M059J (cell line): ENCODE measurements at places on chromosomes 11 and 22. TPM values are rescaled to one million over a fixed set of nuclear protein-coding genes. Genes with fewer than 3 reads are reported as not detected.

DNA sequence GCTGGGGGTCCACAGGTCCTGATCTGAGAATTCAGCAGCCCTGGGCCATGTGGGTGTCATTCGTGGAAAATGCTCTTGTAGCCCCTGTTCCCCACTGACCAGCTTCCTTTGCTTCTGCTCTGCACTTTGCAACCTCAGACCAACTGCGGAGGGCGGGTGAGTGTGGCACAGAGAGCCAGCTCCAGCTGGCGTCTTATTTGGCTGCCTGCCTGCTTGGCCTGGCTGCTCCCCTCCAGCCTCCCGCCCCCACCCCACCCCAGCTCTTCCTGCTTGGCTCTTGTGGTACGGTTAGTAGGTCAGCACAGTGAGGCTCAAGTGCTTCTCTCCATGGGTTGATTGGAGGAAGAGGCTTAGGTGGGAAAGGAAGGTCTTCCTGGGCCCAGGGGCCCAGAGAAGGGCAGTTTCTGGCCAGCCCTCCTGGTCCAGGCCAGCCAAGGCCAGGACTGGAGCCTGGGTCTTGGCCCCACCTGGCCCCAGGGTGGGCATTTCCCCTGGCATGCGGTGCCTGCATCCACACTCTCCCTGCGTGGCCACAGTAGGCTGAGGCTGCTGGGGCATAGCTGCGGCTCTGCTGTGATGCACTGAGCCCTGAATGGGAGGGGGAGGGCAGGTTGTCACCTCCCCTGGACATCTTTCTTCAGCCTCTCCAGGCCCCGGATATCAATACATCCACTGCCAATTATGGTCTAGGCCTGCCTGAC is 26.5 kb downstream of the MYO7A start:
- DNase-seq: no peak

GRCh38 chr11:13031349-13031748 is 22.2 kb downstream of the RASSF10 start:
- DNase-seq: no peak

INS gene
- total RNA-seq: not detected in 2 replicates

DNA sequence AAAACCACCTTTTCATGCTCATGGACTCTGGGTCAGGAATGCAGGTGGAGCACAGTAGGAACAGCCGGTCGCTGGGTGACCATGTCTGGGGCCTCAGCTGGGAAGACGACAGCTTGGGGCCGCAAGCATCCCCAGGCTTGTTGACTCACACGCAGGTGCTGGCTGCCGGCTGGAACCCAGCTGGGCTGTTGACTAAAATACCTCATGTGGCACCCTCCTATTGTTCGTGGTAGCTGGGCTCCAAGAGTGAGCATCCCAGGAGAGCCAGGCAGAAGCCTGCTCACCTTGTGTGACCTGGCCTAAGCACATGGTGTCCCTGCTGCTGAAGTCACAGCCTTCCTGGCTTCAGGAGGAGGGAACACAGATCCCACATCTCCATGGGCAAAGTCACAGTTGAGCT is 9.4 kb downstream of the DPP3 start:
- no peak for DNase-seq

GRCh38 chr22:49662681-49663080 is 165.0 kb downstream of the BRD1 start:
- no peak for DNase-seq

DNA sequence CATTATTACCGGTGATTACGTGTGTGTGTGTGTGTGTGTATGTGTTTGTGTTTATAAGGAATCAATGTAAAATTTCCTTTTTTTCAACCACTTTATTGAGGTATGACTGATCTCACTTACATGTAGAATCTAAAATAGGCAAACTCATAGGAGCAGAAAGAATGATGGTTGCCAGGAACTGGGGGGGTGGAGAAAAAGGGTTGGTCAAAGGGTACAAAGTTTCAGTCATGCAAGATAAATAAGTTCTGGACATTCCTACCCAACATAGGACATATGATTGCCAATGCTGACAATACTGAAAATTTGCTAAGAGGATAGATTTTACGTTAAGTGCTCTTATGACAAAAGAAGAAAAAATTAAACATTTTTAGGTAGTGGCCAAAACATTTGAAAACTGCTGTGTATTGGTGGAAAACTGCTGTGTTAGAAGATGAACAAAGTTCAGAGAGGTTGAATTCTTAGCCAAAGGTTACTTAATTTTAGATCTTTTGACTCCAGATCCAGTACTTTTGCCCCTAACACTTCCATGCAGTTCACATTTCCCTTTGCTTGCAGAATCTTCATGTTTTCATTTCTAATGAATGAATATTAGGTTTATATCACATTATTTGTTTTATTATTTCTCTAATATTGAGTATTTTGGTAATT is 49.5 kb downstream of the NNMT start:
- DNase-seq: no peak

APOL5 gene
- not detected in 2 replicates for total RNA-seq

DNA sequence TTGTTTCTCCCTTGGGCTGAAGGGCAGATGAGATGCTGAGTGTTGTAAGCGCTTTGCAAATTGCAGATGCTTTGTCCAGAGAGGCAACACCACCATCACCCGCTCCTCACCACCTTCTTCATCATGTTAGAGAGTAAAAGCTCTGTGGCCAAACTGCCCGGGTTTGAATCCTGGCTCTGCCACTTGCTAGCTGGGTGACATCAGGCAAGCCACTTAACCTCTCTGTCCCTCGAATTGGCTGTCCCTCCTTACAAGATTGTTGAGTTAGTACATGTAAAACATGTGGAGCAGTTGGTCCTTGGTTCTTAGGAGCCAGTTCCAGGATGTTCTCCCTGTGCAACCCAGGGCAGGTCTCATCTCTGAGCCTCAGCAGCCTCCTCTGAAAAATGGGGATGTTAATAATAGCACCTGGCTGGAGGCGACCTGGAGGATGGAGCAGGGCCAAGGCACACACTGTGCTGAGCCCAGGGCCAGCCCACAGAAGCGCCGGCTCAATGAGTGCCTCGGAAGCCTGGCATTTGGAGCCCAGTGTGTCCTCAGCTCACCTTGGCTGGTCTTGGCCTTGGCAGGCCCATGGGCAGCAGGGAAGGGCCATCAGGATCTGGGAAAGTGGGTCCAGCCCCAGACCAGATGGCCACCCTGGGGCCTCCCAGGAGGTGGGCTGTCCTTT is 10.5 kb downstream of the C11orf86 start:
- DNase-seq: no peak

- DNase-seq: no peak
Measured at GRCh38 chr11:12129227-12129626, 18.8 kb downstream of the MICAL2 start.

GRCh38 chr11:1853376-1854131 is 670 bp downstream of the LSP1 start:
- DNase-seq: no peak

GRCh38 chr22:37378642-37379058 is 48.6 kb downstream of the ELFN2 start:
- DNase-seq: peak; percentile 29

SCGB1D4 gene
- total RNA-seq: not detected in 2 replicates

CDC42BPG gene
- total RNA-seq: 0.02 and 0.54 TPM in 2 replicates

- DNase-seq: peak; percentile 11
Measured at GRCh38 chr11:15692739-15693138, 578.0 kb downstream of the INSC start.

GRCh38 chr11:27514076-27514475 is 7.5 kb upstream of the LIN7C start:
- no peak for DNase-seq

- no peak for DNase-seq
Measured at GRCh38 chr11:70710601-70711000, 312.3 kb downstream of the CTTN start.

DNA sequence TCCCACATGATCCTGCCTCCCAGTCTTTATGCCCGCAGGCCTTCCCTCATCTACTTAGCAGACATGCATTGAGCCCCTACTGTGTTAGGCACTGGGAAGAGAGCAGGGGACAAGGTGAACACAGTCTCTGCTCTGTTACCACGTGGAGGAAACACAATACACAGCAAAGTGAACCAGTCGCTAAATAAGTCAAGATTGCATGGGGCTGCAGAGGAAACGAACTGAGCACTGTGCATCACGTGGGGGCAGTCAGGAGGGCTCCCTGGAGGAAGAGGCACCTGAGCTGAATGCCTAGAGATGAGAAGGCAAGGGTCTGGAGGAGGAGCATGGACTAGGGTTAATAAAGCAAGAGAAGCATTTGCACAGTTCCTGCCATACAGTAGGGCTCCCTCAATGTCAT is 102.7 kb downstream of the MN1 start:
- DNase-seq: no peak

DNA sequence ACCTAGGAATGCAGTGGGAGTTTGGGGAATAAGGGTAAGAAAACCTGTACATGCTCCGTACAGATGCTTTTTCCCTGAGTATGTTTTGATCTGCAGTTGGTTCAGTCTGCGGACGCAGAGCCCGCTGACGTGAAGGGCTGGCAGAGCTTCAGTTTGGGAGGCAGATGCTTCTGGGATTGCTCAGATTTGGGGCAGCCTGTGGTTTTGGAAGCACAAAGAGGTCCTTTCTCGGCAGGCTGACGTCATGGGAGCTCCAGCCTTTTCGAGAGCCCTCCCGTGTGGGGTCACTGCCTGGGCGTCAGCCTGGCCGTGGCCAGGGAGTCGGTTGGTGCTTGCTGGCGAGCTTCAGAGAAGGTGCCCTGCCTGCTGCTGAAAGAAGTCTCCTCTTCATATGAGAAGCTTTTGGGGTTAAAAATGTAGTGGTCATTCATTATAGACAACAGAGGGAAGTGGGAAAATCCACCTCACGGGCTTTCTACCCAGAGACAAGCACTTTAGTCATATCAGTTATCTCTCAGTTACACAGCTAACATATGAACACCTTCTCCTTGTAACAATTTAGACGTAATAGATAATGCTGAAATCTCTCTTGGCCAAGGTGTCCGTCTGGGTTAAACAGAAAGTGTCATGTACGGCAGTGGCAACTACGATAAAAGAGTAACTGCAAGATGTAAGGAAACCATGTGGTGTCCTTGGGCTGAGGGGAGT is 26.8 kb downstream of the TPCN2 start:
- DNase-seq: peak; percentile 99

HSPB2 gene
- not detected in 2 replicates for total RNA-seq

APOL6 gene
- total RNA-seq: 22.2 and 25.8 TPM in 2 replicates

GRCh38 chr22:46791201-46791731 is 28.8 kb downstream of the TBC1D22A start:
- no peak for DNase-seq

- DNase-seq: no peak
Measured at GRCh38 chr22:29266564-29267461, 968 bp downstream of the RHBDD3 start.

- DNase-seq: no peak
Measured at GRCh38 chr22:39136317-39136716, 16.2 kb downstream of the CBX7 start.

DNA sequence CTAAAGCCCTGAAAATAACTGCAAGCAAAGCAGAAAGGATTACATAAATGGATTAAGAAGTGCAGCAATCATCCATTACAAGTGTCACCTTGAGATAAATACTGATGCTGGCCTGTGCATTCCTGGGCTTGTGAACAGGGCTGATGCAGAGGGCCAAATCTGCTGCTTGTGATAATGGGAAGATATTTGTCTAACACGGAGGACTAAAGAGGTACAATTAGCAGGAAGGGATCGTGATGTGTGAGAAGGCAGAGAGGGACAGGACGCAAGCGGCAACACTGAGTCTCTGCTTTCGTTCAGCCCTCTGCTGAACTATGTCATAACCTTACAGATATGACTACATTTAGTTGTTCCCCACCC is 107.7 kb upstream of the DDI1 start:
- no peak for DNase-seq

POU2AF2 gene
- total RNA-seq: not detected in 2 replicates

- DNase-seq: no peak
Measured at GRCh38 chr22:38038890-38039812, 18.1 kb upstream of the PICK1 start.

DNA sequence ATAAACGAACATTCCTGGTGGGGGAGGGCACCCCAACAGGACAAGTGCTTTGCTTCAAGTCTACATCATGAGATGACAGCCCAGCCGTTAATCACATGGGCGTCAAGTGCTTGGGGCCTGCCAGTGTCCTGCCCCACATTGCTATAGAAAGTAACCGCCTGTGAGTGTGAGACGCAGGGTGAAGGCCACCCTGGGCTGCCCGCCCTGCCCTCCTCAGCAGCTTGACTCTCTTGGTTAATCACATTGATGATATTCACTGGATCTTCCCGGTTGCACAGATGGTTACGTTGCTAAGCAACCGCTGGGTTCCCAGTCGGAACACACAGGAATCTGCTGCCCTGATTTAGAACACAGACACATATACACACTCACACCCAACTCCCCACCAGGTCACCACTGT is 79.3 kb downstream of the CTTN start:
- DNase-seq: peak; percentile 22

CARD18 gene
- total RNA-seq: not detected in 2 replicates

DNA sequence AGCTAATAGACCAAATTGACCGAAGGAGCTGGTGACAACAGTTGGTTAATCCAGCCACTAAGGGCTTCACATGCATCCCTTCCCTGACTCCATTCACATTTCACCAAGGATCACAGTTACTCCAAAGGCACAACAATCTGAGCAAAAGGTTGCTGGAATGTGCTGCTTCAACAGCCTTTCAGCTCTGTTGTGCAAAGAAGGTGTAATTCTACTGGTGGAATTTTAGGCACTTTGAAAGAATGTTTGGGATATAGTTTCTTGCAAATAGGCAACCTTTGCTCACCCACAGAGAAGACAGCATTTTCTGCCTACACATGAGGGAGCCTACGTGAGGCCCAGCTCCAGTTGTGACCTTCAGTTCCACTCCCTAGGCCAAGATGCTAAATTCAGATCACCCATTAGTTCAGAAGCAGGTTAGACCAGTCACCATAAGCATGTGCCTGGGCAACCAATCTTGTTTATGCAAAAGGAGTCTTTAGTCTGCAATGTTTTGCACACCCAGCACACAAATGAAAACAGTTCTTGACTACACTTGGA is 21.6 kb upstream of the FCHSD2 start:
- DNase-seq: no peak

AMOTL1 gene
- 12.7 and 18.9 TPM in 2 replicates for total RNA-seq

GRCh38 chr11:63918507-63919191 is 1.7 kb upstream of the RCOR2 start:
- DNase-seq: peak; percentile 44

MFNG gene
- 0.07 TPM in 1 of 2 replicates, not detected in the other for total RNA-seq

GRCh38 chr11:88119561-88119960 is 55.7 kb downstream of the RAB38 start:
- no peak for DNase-seq

DNA sequence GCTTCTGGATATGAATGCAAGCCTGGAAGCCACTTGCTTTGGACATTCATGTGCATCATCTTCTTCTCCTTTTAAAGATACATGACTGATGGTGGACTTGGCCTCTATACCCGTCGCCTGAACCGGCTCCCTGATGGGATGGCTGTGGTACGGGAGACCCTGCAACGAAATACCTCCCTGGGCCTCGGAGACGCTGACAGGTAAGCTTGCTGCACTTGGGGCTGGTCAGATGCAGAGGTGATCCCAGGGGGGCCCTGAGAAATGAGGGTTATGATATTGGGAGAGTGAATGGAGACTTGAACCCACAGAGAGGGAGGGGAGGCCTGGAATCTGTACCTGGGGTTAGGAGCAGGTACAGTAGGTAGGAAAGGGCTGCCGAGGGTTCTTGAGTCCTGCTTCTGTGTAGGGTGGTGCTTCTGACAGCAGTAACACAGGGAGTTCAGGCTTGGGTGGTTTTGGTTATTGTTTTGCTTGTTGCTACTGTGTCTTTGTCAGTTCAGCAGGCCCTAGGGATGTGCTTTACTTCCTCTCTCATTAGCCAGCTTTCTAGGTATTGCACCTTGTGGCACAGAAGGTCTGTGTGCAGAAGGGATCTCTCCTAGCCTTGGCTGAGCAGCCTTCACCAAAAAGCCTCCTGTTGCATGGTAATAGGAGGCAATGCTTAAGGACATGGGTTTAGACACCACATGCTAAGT is 176.1 kb downstream of the DBX1 start:
- no peak for DNase-seq
